ENCODE measurements at places on chromosomes 5 and 9. TPM values are rescaled to one million over a fixed set of nuclear protein-coding genes. Genes with fewer than 3 reads are reported as not detected.

SSNA1 gene
- total RNA-seq = 91.5 TPM

- DNase-seq = no peak
Measured at GRCh38 chr5:129902816-129903215, 1.4 kb upstream of the CHSY3 start.

DNA sequence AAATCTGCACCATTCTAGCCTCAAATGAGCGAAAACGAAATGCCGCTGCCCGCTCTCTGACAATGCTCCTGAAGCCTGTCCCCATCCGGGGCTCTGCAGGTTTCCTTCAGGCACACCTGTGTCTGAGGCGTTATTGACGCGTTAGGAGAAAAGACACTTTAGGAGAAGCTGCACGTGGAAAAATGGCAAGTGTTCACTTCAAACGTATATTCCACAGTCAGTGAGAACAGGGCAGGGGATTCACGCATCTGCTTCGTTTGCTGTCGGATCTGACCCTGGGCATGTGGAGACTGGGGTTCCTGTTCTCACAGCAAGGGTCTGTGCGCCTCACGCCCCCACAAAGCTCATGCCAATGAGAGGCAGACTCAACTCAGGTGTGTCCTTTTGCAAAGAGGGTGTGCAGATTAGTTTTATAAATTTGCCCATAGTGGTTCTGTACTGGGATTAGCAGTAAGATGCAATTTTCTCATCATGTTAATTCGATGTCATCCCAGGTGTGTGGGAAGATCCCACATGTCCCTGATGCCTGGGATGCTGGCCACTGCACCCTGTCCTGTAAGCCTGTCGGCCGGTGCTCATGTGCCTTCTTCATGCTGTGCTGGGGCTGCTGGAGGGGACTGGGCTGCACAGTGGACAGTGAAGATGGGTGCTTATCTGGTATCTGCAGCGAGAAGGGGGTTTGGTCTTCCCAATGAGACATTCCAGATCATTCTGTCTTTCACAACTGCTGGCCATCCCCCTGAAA is 11.2 kb upstream of the TBC1D9B start:
- no peak for DNase-seq

- DNase-seq = no peak
Measured at GRCh38 chr9:114518599-114519022, 13.3 kb upstream of the WHRN start.

DNA sequence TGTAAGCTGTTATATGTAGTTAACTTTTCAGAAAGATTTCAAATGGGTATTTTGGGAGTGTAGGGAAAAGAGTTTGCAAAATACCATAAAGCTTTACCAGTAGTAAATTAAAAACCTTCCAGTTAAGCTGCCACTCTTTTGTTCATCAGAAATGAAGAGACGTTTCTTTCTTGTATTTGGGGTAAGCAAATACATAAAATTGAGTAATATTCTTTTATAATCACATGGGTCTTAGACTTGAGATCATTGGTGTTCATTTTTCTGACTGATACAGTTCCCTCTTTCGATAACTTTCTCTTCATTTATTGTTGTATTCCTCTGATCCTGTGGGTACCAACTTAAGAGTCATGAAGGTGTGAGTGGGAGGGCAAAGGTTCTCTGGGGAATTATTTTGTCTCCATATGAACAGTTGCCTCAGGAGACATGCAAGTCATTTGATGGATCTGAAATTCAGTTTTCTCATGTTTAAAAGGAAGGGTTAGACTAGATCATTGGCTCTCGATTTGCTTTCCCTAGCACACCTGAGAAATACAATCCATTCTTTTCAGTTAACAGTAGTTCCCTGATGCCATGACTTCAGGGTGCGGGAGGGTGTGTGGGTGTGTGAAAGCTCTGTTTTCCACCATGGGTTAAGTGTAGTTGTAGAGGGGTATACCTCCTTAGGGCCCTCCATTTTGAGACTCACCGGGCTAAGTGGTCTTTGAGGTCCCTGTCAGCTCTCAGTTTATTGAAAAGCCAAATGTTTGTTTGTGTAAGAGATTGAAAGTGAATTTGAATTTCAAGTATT is 47.7 kb downstream of the CNTRL start:
- DNase-seq = no peak

FCN2 gene
- not detected for total RNA-seq

- no peak for DNase-seq
Measured at GRCh38 chr9:16001856-16002255, 449.0 kb downstream of the CCDC171 start.

DNA sequence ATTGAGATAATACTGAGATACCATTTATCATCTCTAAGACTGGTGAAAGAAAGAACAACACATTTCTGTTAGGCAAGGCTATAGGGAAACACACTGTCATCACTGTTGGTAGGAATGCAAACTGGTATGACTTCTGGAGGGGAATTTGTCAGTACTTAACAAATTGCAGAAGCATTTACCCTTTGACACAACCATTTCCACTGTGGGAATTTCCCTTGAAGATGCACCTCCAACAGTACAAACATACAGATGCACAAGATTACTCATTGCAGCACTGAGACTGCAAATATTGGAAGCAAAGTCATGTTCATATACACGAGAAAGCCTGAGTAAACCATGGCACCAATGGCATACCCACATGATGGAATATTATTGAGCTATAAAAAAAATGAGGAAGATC is 17.6 kb downstream of the GM2A start:
- DNase-seq = no peak

SLC6A3 gene
- 0.85 TPM for total RNA-seq

- no peak for DNase-seq
Measured at GRCh38 chr5:1285883-1286291, 9.0 kb downstream of the TERT start.

DNA sequence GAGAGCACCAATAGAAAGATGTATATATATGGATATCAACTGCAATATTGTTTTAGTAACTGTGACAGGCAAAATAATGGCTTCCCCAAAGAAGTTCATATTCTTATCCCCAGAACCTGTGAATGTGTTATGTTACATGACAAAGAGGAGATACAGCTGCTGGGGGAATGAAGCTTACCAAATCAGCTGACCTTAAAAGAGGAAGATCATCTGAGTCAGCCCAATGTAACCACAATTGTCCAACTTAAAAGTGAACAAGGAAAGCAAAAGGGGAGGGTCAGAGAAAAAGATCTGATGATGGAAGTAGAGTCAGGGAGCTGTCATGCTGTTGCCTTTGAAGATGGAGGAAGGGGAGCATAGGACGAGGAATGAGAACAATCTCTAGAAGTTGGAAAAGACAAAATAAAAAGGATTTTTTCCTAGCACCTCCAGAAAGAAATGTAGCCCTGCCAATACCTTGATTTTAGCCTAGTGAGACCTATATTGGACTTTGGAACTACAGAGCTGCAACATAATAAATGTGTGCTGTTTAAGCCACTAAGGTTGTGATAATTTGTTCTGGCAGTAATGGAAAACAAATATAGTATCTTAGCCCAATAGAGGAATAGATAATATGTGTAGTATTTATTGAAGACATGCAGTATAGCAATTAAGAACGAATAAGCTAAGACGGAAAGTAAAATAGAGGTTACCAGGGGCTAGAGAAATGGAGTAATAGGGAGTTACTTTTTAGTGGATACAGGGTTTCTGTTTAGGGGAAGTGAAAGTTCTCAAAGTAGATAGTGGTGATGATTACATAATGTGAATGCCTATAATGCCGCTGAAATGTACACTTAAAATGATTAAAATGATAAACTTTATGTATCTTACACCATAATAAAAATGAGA is 115.9 kb downstream of the PIK3R1 start:
- no peak for DNase-seq

FOXD4 gene
- 0.31 TPM for total RNA-seq

- DNase-seq = no peak
Measured at GRCh38 chr9:84504360-84504759, 163.8 kb upstream of the SLC28A3 start.

GRCh38 chr9:22005702-22006606 is 3.2 kb downstream of the CDKN2B start:
- peak; percentile 69 for DNase-seq

BTNL3 gene
- not detected for total RNA-seq

ELAVL2 gene
- 42.4 TPM for total RNA-seq

GZMA gene
- not detected for total RNA-seq

DNA sequence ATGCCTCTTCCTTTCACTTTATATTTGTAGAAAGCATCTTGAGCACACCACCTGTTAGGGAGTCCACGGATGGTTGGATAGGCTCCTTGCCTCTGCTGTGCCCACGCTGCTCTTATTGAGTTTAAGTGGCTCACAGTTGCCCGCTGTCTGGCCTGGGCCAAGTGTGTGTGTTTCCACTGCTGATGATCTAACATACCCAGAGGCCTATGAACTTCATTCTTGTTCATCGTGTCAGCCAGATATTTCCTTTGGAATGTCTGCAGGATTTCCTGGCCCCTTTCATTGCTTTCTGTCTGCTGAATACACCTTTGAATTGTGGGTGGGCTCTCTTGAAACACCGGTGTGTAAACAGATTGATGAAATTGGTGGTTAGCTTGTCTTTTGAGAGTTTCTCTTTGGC is 46.6 kb downstream of the MVB12B start:
- DNase-seq = no peak

- DNase-seq = no peak
Measured at GRCh38 chr9:6922124-6922676, 164.4 kb downstream of the KDM4C start.
